ENCODE measurements at places on chromosomes 11 and 22. TPM values are rescaled to one million over a fixed set of nuclear protein-coding genes. Genes with fewer than 3 reads are reported as not detected.

SYT8 gene
- total RNA-seq: not detected

PLET1 gene
- total RNA-seq: not detected

DLG2 gene
- 5.4 TPM for total RNA-seq

DNA sequence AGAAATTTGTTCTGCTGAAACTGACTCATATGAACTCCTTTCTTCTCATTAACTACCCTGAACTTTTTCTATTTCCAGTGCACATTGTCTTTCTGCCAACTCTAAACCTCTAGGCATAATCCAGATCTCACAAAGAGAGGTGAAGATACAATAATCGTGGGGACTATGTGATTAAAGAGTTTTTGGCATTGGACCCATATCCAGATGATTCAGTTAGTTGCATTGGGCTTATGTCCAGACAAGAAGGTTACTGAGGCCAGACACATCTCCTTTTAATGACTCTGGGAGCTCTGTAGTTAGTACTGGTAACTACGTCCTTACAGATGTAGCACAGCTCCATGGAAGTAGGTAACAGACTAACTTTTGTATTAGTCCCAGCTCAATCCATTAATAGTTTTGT lies 273.0 kb downstream of the CASP12 start:
- no peak overlapping the region for H3K4me3 ChIP-seq
- no peaks in the 10 kb centered on the region for H3K36me3 ChIP-seq
- DNase-seq: no peak
- no peaks in the 10 kb centered on the region for H3K27me3 ChIP-seq
- H3K4me1 ChIP-seq: no peaks in the 10 kb centered on the region
